Nephron progenitor cell (in vitro differentiated cells): ENCODE measurements at places on chromosomes 13 and 19.
A peak's percentile ranks its signal among the peaks of the same experiment; 100 is the strongest.

DNA sequence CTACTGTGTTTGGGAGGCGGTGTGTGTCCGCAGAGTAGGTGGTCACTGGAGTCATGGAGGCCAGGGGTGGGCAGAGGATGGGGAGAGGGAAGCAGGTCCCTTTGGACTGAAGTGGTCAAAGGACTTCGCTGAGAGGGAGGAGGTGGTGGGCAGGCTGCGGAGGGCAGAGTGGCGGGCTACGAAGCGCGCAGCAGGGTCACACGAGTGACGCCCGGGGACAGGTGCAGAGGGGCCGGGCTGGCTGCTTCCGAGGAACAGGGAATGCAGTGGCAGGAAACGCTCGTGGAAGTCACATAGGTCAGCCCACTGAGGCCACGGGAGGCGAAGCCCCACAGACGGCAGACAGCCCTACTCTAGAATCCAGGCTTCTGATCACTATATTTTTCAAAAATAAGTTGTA lies 111.5 kb downstream of the URI1 start:
- no peak for DNase-seq

- no peak for DNase-seq
Measured at GRCh38 chr13:34543836-34544235, 398.2 kb upstream of the NBEA start.

DNA sequence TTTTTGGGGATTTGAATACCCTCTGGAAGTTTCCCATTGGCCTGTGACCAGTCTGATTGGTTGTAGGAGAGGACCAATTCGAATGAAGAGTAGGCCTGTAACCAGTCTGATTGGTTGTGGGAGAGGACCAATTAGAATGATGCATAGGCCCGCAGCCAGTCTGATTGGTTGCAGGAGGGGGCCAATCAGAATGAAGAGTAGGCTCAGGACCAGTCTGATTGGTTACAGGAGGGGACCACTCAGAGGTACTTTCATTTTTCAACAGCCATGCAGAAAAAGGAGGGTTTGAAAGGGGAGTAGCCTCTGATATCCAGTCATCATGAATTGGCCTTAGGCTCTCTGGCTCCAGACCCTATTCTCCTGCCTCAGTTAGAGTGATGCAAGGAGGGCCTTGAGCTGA lies 30.4 kb upstream of the SLC1A5 start:
- no peak for DNase-seq

- peak; percentile 19 for DNase-seq
Measured at GRCh38 chr19:55095260-55096060, 19.8 kb downstream of the EPS8L1 start.

GRCh38 chr19:47026889-47027288 lies 7.3 kb downstream of the NPAS1 start:
- no peak for DNase-seq

- DNase-seq: peak; percentile 85
Measured at GRCh38 chr13:26186118-26186870, 35.8 kb downstream of the RNF6 start.

DNA sequence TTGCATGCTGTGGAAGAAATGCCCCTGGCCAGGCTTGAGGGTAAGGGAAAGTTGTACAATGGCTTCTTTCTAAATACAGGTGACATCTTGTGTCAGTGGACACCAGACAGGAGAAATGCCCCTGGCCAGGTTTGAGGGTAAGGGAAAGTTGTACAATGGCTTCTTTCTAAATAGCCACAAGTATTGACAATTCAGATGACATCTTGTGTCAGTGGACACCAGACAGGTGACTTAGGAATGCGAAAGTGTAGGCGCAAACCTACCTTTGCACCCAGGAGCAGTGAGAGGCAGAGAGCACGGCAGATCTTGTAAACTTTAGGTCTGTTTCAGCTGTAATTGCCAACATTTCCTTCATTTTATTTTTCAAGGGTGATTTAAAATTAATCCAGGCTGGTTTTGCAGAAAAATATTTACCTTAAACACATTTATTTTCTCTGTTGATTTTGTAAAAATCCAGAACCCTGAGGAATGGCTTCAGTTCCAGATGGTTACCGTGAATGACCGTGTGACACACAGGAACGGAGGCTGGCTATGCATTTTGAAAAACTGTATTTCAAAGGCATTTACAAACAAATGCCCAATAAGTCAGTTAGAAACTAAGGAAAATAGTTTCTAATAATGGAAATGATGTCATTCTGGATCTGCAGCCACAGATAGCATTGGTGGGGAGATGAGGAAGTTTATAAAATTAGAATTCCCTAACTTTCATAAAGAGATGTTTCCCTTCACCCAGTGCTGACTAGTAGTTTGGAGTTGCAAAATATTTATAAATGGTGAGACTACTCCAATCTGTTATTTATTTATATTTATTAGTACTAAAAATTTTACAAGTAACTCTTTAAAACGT lies 34.9 kb downstream of the TNFSF13B start:
- no peak for DNase-seq

DNA sequence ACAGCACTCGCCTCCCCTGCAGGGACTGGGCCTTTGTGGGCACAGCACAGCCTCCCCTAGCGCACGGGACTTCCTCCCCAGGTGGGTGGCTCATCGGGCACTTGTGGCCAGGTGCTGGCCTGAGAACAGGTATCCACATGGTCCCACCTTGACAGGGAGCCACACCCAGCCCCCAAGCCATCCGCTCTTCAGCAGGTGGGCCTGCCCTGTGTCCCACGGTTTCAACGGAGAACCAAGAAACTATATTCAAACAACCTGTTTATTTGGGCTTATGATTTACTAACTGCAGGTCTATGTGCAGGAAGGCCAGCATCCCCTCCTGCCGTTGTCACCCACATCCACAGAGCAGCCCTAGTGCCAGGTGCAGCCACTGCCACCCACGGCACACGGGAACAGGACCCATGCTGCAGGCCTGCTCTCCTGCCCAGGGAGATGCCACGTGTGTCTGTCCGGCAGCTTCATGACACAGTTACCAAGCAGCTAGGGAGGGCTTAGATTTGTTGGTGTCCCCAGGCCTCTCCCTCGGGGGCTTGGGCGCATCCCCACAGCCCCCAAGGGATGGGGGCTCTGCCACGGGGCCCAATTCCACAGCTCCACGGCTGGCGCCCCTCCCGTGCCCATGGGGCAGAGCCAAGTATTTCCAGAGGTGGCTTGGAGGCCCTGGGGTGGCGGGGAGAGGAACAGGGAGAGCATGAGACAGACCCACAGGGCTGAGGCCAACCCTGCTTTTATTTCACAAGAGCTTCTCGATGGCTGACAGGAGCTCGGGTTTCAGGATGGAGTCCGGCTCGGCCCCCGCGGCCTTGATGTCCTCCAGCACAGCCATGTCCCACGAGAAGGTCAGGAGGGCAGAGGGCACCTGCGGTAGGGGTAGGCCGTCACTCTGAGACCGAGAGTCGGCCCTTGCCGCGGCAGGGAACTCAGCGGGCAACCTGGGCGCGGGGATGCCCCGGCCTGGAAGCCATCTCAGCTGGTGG lies 12.5 kb downstream of the UBXN6 start:
- DNase-seq: peak; percentile 40

DNA sequence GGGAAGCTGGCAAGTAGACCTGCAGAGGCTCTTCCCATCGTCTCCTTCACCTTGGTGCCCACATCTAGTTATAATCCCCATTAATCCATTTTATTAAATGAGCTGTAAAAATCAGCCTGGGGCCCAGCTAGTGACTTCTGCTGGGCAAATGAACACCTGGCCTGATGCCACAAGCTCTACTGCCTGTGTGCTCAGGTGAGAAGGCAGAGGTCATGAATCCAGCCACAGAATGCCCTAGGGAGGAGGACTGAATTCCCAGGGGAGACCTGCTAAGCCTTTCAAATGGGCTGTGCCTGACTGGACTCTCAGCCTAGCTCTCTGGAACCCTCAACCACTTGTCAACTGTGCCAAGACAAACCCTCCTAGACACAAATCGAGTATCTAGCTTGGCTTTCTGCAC lies 74.0 kb downstream of the PDS5B start:
- DNase-seq: no peak

GRCh38 chr19:29418201-29418600 lies 107.6 kb upstream of the VSTM2B start:
- DNase-seq: no peak

- DNase-seq: no peak
Measured at GRCh38 chr13:21590231-21590630, 13.7 kb downstream of the MICU2 start.
